ENCODE measurements at places on chromosomes 1 and 21.

DNA sequence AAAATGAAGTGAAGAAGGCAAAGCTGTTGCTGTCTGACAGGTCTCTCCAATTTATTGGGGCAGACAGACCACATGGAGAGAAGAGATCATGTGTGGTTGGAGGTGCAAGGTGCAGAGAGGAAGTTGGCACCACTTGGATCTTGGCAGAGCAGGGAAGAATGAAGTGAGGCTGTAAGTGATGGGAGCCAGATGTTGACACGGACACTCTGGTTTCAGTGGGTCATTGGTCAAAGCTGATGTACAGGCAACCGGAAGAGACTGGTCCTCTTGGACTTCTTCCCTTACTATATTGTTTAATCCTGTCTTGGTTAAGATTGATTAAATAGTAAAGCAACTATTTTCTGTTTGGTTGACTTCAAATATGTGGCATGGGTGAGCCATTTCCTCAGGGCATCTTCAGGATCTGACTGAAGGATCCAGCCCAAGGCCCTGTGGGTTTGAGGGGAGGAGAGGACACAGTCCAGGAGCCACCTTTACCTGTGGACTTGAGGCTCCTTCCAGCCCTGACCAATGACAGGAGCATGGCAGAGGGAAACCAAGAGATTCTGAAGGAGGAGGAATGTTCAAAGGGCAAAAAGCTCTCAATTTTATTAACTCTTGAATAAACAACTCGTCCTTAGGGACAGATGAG lies 49.4 kb downstream of the NENF start:
- no peak for DNase-seq

GRCh38 chr1:233082778-233083550 lies 132.6 kb downstream of the NTPCR start:
- no peak for DNase-seq

- no peak for DNase-seq
These were observed 10.6 kb upstream of the F3 start for GRCh38 chr1:94552071-94552586.

- DNase-seq = no peak
These were observed 19.6 kb downstream of the SYF2 start for GRCh38 chr1:25212725-25213124.

- no peak for DNase-seq
These were observed 67.1 kb downstream of the KCNJ15 start for GRCh38 chr21:38323721-38324531.

- DNase-seq = no peak
These were observed 23.8 kb downstream of the PTPRF start for GRCh38 chr1:43554444-43554992.

DNA sequence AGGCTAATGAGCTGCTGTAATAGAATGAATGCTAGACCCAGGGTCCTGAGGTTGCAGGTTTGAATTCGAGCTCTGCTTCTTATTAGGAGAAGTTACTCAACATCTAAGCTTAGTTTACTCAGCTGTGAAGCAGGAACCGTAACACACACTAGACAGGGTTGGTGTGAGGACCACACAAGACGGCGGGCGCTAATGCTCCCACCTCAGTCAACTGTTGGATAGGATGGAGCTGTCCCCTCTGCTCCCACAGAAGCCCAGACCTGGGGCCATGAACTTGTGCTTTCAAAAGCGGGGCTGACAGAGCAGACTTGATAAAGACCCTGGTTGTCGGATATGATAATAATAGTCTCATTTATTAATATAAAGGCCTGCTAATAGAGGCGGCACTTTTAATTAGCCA lies 98.4 kb upstream of the CD34 start:
- DNase-seq = no peak

DNA sequence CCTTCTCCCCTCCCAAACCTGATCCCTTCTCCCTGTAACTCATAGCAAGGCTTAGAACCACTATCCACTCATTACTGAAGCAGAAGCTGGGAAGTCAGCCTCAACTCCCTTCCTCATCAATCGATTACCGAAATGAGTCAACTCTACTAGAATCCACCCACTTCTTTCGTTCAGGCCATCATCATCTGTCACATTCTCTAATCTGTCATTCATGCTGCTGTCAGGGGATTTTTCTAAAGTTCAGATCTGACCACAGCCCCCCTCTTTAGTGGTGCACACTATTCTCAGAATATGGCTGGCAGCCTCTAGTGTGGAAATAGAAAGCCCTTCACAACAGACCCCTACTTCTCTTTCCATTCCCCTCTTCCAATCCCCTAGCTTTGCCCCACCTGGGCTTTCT lies 5.1 kb downstream of the NT5C1A start:
- DNase-seq = no peak

DNA sequence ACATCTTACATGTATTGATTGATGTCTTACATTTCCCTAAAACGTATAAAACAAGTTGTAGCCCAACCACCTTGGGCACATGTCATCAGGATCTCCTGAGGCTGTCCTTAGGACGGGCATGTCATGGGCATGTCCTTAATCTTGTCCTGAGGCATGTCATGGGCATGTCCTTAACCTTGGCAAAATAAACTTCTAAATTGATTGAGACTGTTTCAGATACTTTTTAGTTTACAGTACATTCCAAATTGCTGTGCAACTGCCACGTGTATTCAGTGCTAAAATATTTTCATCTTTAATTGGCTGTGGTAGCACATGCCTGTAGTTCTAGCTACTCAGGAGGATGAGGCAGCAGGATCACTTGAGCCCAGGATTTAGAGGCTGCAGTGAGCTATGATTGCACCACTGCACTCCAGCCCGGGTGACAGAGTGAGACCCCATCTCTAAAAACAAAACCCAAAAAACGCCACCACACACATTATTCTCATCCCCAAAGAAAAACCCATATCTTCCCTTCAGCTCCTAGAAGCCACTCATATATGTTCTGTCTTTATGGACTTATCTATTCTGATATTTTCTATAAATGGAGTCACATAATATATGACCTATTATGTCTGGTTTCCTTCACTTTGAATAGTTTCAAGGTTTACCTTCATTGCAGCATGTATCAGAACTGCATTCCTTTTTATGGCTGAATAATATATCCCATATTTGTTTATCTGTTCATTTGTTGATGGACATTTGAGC lies 96.0 kb upstream of the BTG3 start:
- no peak for DNase-seq

DNA sequence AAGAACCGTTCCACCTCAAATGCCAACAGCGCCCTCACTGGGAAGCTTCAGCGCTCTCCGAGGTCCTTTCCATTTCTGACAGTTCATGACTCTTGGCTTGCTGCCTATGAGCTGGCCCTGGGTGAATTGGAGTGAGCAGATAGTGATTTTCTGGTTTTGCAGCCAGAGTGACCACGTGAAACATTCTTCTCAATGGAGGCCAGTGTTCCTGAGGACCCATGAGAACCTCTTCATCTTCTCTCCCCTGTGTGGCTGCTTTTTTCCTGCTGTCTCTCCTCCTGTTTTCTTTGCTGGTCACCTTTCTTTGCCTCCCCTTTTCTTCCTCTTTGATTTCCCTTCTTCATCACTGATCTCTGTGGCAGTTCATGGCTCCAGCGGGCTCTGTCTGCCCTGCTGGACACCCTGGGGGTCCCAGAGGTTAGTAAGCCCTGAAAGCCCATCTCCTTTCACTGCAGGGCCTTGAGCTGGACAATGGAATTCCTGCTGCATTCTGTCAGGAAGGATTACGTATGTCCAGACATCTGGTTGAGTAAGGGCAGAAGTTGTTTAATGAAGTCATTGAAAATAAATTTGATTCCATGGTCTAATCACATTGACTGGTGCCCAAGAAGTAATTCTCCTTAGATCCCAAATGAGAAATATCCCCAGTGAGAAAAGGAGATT lies 29.9 kb downstream of the VASH2 start:
- no peak for DNase-seq

DNA sequence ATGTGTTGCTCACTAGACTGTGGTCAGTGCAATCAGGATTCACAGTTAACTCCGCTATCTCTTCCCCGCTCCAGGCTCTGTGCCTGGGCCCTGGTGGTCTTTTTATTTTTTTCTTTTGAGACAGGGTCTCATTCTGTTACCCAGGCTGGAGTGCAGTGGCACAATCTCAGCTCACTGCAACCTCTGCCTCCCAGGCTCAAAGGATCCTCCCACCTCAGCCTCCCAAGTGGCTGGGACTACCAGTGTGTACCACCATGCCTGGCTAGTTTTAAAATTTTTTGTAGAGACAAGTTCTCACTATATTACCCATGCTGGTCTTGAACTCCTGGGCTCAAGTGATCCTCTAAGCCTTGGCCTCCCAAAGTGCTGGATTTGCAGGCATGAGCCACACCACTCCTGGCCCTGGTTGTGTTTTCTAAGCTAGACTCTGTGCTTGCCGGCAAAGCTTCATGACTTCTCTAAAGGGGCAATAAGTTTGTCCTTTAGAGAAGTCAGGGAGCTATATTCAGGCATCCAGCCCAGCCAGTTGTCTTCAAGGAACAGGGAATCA lies 1.4 kb downstream of the RCSD1 start:
- no peak for DNase-seq

DNA sequence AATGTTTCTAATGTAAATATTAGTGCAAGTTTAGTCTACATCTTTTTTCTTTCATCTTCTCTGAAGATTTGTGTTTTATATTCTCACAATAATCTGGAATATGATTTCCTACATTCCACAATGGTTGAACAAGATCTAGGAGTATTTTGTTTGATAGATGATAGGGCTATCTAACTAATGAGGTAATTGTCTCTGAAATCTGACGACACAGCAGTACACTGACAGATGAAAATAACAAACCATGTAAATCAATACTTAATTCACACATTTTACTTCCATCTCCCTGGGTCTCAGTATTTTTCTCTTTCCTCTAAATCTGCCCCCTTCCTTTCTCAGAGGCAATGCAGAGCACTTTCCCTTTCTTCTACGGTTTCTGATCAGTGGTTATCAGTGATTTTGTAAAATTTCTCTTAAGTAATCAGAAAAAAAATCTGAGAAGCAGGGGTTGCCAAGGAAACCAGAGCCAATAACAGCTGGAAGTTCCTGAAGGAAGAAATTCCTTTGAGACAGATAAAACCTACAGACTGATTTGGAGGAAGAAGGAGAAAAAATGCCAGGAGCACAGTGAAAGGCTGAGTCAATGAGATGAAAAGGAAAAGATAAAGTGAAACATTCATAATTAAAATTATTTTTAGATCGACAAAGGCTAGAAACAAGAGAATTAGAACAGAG lies 7.3 kb upstream of the ANKRD13C start:
- DNase-seq = no peak

DNA sequence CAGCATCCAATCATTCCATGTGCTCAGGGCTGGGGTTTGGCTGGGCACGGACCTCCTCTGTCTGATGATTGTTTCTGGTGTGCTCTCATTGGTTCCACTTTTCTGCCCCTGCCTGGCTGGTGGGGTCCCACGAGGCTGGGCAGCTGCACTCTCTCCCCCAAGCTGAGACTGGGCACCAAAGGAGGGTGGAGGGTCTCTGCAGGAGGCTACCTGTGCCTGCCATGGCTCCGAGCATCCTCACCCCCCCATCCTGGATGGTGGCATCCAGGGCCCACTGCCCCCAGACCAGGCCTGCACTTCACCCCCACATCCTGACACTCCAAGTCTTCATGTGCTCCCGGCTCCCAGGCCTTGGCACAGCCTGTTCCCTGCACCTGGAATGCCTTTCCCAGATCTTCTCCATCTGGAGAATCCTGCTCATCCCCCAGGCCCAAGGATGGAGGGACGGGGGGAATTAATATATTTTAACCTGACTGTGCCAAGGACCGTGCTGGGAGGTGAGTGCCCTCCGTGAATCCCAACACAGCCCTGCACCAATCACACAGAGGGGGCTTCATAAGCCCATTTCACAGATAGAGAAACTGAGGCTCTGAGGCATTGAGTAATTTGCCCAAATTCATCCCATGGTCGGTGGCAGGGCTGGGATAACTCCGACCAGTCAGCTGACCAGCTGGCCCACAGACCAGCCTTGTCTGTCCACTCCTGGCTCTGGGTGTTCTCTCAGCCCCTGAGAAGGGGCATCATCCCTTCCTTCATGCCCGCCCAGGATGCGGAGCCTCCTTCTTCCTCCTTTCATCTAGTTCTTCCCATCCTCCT lies 403.4 kb downstream of the MATN1 start:
- no peak for DNase-seq

DNA sequence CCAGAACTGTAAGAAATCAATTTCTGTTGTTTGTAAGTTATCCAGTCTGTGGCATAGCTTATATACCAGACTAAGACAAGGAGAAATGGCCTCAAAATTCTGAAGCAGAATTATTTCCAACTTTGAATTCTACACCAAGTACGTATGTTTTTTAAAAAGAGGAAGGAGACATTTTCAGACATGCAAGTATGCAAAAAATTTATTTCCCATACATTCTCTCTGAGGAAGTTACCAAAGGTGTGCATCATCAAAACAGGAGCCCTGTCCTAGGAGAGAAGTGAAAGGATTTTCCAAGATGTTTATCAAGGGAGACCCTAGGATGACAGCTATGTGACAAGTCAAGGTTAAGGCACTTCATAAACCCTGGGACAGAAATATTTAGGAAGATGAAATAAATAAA lies 49.3 kb upstream of the RABGAP1L start:
- no peak for DNase-seq

DNA sequence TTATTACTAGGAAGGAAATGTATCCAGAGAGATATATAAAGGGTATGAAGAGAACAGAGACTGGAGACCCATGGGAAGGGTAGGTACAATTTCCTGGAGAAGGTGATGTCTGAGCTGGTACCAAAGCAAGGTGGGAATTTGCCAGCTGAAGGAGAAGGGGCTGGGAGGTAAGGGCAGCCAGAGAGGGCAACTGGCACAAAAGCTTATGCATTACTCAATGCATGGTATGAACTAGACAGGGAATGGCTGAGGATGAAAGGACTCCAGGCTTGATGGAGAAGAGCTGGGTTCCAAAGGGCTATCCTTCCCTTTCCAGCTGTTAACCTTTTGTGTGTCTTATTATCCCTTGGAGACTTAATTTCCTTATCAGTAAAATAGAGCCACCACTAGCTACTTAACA lies 113.6 kb upstream of the GADD45A start:
- no peak for DNase-seq

DNA sequence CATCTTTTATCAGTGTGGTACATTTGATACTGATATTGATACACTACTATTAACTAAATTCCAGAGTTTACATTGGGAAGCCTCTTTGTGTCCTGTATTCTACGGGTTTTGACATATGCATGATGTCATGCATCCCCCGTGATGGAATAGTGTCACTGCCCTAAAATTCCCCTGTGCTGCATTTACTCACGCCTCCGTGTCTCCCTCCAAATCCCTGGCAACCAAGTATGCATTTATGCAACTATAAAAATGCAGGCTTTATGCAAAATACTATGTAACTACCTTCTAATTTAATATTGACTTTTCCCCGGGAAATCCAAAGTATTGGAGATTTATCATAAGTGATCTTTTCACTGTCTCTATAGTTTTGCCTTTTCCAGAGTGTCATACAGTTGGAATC lies 453.7 kb upstream of the RUNX1 start:
- DNase-seq = no peak
